ENCODE measurements at places on chromosomes 12 and 14.

GRCh38 chr14:74955229-74956026 is at the start of gene PGF:
Gene PGF (minus strand): TSS chr14:74955597. CDS start chr14:74955242, 355 bp downstream.
- DNase-seq, result peak; percentile 93

DNA sequence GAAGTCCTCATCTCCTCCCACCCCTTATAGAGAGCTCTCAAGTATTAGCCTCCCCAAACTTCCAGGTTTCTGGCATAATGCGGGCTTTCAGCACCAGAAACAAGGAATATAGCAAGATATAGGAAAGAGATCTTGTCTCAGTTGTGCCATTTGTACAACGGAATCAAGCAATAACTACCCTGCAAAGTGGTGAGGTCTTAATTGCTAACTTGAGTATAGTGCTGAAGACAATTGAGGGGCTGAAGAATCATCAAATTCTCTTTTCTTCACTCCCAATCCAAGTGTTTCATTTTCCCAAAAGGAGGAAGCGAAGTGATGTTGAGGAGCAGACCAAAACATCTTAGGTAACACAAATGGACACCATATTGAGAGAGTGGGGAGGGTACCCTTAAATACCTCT is 26.8 kb upstream of the ANP32D start:
- DNase-seq, result no peak

GRCh38 chr12:27987331-27987730 is 14.8 kb upstream of the PTHLH start:
- no peak for DNase-seq

DNA sequence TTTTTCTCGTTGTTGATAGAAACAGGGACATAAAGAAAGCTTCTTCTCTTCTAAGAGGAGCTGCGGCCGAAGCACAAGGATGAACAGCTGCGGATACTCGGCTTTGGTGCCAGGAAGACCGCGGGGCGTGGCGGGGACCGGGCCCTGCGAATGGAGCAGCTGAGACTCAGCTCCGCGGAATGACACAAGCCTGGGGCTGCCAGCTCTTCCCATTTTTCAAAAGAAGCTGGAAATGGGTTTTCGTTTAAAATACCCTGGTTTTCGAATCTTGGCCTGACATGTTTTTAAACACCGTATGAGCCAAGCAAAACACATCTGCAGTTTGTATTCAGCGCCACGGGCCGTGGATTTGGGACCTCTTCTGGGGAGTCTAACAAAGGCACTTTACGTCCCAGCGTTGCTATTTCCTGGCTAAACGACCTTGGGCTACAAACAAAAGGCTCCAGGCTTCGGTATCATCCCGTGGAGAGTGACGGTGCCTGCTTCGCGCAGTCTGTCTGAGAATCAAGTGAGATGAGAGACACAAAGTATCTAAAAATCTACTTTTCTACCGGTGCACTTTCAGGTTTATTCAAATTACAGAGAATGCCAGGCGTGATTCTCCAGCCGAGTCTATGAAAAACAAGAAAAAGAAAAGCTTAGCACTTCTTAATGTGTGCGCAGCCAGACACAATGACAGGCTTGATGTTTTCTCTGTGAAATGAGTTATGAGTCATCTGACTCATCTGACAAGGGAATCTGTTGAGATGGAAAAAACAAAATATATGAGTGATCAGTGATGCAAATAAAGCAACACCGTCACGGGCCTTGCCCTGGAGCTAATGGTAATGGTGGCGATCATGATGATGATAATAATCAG is 114.0 kb upstream of the TMEM132D start:
- DNase-seq, result no peak

GRCh38 chr12:9925705-9926393 is 6.3 kb downstream of the CLEC2A start:
- DNase-seq, result peak; percentile 66

- DNase-seq, result no peak
These were observed 505.9 kb downstream of the SLC16A7 start for GRCh38 chr12:60101715-60102114.

DNA sequence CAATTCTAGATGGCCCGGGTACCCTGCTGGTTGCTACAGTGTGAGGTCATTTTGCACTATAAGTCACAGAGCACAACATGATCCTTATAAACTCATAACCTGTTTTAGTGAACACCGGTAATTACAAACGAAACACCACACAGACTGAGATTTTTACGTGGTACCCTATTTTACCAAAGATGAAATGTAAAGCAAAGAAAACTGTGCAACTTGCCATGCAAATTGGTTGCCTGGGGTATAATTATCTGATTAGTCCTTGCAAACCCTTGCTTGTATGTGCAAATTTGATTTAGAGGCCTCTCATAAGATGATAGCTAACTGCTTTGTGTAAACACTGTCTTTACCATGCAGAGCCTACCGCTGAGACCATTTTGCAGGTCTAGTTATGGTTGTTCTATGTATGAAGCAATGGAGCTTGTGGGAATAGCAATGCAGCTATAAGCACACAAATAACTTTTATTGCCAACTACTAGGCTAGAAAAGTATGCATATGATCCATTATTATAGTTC is 372.1 kb upstream of the FAR2 start:
- DNase-seq, result no peak

DNA sequence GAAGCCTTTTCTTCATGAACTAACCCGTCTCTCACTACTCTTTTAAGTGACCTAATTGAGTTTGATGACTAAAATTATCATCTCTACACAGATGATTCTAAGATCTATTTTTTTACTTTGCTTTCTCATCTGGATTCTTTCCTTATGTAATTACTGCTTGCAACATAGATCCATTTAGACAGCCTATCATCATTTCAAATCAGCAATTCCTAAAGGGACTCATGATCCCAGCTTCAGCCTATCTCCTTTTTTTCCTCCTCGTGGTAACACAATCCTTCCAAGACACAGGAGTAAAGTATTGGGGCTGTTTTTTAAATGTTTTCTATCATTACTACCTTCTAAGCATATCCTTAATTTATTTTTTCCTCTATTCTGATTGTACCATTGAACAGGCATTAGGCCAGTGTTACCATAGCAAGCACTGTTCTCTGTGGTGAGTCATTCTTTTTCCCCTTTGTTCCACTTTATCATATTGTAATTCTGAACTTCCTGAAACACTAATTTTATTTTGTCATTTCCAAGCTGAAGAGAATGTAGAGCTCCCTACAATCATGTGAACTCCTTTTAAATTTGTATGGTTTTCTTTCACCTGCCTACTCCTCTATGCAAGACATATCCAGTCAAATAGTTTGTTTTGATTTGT is 190.4 kb upstream of the FAR2 start:
- DNase-seq, result no peak

DNA sequence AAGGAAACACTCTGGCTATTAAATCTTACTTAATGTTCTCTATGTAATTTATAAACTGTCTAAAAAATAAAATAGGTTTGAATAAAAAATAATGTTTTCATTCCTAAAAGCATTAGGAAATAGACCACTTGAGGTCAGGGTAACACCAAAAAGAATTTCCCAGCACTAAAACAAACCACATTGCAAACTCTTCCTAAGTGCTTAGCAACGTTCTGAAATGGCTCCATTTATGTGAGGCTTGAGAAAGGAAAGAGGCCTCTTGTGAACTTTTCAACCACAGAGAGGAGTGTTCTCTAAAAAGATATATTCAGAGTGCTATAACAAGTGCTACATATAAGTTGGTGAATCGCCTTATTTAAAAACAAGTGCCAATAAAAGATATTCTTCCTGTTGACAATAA is 42.7 kb downstream of the ALX1 start:
- DNase-seq, result no peak

DNA sequence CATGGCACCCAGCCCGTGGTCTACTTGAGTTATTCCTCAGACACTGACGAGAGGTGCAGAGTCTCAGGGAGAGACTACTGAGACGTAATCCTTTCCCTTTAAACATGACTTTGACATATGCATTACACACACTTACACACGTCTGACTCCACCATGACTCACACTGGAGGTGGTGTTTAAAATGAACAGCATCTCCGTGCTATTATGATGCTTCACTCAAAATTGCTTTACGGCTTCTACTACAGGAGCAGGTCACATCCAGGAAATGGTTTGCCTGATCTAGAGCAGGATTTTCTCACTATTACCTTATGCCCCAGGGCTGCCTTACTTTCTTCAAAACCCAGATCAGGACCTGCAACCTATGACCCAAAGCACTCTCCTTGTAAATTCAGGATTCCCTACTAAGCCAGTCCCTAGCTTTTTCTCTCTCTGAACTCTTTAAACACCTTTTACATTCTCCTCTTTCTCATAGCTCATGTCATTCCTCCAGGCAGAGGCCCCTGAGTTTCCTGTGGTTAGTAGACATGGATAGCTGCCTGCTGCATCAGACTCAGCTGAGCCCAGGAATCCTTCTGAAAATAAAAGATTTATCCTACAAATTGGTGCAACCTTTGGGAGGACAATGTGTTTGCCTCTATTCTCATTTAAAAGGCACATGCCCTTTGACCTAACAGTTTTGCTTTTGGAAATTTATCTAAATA is 31.2 kb downstream of the TMCC3 start:
- DNase-seq, result no peak

- no peak for DNase-seq
These were observed 74.1 kb downstream of the PITPNM2 start for GRCh38 chr12:123076604-123077297.

DNA sequence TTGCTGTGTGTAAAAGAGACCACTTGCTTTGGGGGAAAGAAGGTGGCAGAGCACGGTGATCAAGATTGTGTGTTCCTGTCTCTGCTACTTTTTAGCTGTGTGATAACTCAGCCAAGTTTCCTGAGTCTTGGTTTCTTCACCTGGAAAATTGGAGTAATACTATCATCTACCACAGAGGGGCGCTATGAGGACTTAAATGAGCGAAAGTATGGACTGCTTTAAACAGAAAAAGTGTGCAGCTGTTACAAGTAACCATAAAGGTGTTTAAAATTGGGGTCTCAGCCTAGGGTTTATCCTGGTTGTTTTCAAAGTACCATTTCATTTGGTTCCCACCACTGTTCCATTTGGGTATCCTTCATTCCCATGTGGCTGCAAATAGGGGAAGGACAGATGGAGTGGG is 65.9 kb upstream of the WSCD2 start:
- peak; percentile 43 for DNase-seq

GRCh38 chr14:72060460-72060859 is 128.2 kb downstream of the RGS6 start:
- no peak for DNase-seq

DNA sequence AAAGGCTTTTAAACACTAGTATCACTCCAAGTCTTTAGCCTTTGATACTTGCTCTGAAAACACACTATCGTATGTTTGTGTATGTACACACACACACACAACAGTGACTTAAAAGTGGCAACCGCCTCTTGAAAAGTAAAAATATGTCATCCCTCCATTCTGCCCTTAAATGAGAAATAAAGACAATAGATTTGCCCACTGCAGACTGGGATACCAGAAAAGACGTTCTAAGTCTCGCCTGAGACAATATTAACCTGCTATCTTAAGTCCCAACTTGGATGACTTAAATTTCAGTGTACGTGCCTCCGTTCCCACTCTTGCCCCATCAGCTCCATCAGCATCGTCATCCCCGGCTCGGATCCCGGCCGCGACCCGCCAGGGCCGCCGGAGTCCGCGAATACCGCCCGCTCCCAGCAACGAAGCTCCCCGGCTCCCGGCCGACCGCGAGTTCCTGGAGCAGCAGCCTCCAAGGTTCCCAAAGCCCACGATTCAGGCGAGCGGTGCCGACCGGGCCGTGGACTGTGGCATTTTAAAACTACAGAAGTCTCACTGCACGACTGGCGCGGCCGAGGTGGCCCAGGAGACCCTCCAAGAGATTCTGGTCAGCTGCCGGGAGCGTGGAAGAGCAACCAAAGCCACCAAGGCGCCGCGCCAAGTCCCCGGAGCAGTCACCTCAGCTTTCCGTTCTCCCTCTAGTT is 2.8 kb upstream of the ARID2 start:
- DNase-seq, result peak; percentile 27

DNA sequence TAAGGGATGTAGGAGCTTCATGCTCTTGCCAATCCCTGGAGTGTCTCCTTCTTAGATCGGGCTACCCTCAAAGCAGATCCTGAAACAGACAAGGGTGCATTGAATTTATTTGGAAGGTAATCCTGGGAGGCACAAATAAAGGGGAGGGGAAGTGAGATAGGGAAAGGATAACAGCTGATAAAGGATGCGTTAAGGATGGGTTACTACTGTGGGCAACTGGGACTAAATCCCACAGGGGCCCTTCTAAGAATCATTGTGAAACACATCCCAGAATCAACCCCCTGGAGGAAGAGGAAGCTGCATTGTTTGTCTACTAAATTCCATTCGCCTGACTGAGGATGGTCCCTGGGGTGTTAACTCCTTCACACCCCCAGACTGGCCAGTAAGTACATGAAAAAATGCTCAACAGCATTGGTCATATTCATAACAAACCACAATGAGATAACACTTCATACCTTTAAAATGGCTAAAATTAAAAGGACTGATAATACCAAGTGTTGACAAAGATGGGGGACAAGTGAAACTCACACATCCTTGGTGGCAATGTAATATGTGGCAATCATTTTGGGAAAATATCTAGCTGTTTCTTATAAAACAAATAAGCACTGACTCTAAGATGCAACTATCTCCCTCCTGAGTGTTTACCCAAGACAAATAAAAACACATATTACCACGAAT is 37.0 kb upstream of the CMKLR1 start:
- no peak for DNase-seq

GRCh38 chr12:92075425-92075914 is 70.2 kb downstream of the BTG1 start:
- DNase-seq, result no peak

Measured in iPS-NIHi11 (cell line).